ENCODE measurements at places on chromosomes 12 and 14.

- DNase-seq = no peak
Measured at GRCh38 chr12:117321572-117321971, 39.9 kb downstream of the NOS1 start.

- DNase-seq = no peak
Measured at GRCh38 chr14:66039495-66039894, 446.7 kb upstream of the CCDC196 start.

DNA sequence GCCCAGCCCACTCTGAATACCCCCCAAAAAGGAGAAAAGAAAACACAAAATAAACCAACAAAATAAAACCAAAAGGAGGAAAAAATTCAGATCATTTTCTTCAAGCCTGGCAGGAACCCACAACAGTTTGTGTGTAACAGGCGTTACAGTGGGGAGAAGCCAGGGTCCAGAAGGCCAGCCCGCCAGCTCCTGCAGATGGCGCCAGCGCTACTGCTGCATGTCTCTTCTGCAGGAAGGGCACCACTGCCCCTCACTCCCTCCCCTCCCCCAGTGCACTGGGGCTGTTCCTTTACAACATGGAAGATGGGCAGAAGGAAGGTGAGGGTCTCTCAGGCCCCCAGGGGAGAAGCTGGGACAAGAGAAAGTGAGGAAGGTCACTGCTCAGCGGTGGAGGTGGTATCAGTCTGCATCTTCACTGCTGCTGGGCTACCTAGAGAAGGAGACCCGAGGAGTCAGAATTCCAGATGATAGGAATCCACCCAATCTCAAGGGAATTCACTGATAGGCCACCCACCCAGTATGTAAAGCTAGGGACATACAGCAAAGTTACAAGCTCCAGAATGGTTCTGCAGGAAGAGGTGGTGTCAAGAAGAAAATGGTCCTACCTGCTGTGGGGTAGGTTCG lies 2.3 kb upstream of the NOP2 start:
- DNase-seq = peak; percentile 35

DNA sequence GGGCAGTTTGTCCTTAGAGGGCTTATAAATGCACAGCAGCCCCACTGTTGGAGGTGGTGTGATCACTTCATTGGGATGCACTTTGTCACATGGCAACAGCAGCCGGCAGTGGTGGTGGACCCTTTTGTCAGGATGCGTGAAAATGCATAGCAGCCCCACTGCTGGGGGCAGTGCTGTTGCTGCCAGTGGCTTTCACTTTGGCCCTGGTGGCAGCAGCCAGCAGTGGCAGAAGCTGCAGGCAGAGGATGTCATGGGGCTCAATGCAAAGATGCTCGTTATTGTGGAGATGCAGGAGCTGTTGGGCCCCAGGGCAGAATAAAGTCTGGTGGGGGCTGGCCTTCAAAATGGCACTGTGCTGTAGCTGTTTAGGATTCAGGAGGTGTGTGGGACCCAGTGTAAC lies 173.0 kb upstream of the DAAM1 start:
- DNase-seq = no peak

DNA sequence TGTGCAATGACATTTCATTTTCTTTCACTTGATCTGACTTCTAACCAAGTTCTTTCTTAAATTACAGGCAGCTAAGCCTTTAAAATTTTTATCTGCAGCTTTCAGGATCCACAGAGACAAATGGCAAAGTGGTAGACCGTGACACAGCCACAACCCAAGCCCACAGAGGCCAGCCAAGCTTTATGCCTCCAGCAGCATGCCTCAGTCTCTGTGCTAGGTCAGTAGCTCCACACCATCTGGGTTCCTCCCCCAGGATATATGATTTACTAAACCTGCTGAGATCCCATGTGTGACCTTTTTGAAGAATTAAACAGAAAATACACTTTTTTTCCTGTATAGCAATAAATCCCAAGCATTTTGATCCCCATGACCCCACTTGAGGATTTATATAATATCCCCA lies 290.4 kb upstream of the CAND1 start:
- DNase-seq = no peak

DNA sequence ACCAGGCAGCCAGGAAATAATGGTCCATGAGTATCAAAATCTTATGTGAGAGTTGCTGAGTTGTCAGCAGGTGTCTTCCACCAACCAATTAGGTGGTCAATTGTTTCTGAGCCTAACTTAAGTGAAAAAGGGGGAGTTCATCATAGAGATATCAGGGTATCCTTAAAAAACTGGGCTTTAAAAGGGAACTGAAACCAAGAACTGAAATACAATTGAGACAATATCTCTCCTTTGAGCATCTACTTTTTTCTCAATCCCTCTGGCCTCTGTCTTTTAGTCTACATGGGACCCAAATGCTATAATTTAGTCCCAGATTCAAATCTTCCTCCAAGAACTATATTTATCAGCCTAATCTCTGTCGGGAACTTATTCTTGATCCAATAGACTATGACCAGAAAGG lies 201.0 kb downstream of the BTG1 start:
- no peak for DNase-seq

DNA sequence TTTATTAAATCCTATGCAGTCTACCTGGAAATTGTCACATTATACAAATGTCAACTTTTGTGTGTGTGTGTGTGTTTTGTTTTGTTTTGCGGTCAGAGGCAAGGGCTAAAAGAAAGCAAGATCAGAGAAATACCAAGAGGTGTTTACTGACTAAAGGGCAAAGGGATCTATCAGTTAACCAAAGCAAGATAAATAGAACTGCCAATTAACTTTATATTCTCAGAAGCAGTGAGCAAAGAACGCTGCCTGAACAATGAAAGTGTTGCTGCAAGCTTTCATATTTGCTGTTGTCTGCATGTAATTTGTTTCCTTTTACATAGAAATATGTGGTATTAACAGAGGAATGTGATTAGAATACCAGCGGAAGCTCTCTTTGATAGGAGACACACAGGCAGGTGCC lies 30.9 kb downstream of the CCDC60 start:
- DNase-seq = no peak

- DNase-seq = peak; percentile 43
Measured at GRCh38 chr14:21107283-21107800, 6.5 kb downstream of the TMEM253 start.

DNA sequence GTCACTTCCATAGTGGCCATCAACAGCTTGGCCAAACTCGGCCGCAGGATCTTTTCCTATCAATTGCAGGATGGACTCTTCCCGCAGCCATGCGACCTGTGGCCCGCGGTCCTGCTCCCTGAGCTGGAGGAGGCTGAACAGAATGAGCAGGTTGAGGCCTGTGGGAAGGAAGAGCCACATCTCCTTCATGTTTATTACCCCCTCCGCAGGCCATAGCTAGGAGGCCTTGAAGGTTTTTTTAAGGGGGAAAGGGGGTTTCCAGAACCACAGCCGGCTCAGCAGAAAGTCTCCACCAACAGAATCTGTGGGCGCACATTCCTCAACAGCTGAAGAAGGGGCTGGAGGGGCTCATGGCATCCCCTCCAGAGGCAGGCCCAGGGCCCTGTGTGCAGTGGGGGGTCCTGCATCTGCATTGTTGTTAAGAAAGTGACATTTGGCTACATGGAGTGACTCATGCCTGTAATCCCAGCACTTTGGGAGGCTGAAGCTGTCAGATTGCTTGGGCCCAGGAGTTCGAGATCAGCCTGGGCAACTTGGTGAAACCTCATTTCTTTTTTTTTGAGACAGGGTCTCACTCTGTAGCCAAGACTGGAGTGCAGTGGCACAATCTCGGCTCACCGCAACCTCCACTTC lies 25.2 kb upstream of the PPP1R13B start:
- no peak for DNase-seq

DNA sequence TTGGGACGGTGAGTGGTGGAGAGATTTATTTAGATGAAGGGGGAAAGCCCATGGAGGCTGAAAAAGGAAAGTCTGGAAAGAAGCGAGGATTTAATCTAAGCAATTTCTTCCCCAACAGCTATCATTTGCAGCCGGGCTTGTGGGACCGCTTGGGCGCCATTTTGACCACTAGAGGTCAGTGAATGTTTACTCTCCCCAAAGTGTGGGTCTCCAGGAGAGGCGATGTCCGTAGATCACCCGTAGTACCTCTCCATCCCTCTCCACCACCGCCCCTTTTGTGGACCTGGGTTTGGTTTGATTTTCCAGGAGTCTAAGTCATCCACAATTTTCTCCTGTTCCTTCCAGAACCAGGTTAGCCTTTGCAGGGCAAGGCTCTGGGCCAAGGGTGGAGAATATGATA lies 91.2 kb upstream of the PARP11 start:
- no peak for DNase-seq

GRCh38 chr14:26935733-26936132 lies 337.9 kb upstream of the NOVA1 start:
- no peak for DNase-seq

Measured in PC-9 (cell line).